ENCODE measurements at places on chromosomes 4 and X.

DNA sequence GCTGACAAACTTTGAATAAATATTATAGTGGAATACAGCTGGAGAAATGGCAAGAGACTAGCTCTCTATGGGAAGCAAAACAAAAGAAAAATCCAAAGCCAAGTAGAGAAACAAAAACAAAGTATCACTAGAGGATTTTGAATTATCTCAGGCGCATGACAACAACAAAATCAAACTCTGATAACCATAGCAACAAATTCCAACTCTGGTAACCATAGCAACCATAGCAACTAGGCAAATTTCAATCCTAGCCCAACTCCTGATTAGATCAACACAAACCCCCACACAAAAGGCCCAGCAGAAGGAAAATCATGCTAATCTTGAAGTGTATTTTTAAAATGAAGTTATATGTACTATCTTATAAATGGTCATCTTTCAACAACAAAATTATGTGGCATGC is 98.4 kb upstream of the MAGEE2 start:
- no peak for DNase-seq

DNA sequence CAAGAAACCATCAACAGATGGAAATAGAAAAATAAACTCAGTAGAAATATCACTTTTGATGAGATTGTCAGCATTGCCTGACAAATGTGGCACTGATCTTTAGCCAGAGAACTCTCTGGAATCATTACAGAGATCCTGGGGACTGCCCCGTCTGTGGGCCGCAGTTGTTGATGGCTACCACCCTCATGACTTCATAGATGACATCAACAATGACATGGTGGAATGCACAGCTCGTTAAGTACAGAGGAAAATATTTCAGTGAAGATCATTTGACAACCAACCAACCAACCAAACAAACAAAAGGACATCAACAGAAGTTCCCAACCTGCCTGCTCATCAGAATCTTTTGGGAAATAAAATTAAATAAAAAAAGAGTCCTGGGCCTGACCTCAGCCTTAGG is 132.6 kb downstream of the UCHL1 start:
- no peak for DNase-seq

DNA sequence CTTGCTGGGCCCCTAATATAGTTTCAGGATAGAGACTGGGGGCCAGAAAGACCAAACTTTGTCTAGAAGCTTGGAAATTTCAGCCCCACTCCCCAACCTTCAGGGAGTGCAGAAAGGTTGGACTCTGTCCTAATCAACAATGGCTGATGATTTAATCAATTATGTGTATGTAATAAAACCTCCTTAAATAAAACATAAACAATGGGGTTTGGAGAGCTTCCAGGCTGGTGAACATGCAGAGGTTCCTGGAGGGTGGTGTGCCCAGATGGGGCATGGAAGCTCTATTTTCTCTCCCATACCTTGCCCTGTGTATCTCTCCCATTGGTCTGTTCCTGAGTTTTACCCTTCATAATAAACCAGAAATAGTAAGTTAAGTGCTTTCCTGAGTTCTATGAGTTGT is 174.2 kb downstream of the GC start:
- no peak for DNase-seq

DNA sequence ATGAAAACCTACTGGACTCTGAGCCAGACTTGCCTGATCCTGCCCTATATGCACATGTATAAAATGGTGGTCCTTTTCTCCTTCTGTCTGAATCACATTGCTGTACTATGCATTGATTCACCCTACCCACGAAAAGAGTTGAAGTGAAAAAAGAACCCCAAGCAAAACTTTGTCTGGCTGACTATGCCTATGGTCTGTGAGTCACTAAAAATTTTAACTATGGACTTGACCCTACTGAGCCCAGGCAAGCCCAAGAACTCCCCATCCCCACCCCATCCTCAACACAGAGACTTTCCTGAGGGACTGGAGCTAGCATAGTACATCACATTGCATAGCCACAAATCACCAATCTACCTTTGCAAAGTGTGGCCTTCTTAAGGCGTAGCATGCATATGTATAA is 116.6 kb upstream of the TENM3 start:
- DNase-seq = no peak

DNA sequence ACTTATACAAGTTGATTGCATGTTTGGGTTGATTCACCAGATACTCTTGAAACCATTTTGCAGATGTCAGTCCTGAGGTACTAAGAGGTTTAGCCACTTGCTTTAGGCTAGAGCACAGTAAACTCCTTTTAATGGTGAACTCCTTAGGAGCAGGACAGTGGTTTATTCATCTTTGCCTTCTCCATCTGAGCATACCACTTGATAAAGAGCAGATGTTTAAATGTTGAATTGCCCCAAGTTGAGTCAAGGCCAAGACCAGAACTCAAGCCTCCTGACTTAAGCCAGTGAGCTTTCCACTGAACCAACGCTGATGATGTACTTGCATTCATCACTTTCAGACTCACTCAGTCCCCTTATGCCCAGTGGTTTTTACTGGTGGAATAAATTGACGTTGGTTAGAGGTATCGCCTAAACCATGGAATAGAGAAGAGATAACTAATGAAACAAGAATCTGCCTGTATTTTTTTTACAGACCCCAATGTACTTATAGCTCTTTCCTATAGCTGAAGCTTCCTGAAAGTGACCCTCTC is 7.5 kb downstream of the DAPP1 start:
- no peak for DNase-seq

DNA sequence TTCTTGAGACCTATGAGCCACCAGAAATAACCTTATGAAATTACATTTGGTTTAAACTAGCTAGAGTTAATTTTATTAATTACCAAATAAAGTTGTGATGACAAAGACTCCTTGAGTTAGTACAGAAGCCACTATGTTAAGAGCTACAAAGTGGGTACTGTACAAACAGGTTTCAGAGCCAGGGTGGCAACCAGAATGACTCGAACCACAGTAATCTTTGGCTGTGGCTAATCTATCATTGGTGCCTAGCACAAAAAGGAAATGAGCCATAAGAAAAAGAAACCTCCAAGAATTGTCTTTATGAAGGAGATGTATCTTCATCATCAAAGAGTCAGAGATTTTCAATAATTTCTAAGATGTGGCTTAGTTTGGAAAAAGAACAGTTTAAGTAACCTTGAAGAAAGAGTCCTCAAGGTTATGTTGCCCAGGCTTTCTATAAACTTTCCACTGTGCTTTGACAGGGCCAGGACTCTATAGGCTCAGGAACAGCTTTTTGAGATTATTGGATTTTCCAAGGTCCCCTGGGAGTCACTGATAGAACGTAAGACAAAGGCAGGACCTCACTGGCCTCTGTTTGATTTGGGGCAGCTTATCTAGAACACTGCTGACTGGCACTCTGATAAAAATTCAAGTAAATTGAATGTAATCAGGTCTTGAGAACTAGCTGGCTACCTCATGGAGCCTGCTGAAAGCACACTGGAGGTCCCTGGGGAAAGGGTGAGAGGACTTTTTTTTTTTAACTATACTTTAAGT is 777.7 kb downstream of the STIM2 start:
- DNase-seq = no peak

GRCh38 chrX:35382966-35383365 is 415.2 kb upstream of the MAGEB16 start:
- no peak for DNase-seq

GRCh38 chr4:113292371-113293042 is 243.1 kb downstream of the ANK2 start:
- DNase-seq = no peak

DNA sequence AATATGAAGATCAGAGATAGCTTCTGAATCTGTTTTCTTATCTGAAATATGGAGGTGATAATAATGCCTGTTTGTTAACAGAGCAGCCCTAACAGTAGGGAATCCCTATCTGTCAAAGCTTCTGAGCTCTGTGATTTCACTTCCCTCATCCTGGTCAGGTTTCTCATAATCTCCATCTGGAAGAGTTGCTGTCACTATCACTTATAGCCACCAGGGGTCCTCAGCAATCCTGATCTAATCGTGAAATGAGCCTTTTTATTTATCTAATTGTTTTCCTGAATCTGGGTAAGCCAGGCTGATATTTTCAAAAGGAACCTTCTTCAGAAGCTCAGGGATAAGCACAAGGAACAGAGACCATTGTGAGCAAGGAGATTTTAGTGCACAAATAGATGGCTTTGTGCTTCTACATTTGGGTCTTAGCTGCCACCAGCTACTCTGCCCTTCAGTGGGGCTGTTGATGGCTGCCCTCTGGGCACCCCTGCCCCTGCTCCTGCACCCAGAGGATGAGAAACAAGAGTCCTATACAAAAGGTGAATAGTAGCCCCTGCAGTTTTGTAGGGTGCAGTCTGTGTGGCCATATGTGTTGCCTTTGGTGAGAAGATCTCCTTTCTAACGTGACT is 196.4 kb upstream of the RADX start:
- DNase-seq = no peak

GRCh38 chr4:93829820-93830687 is 1.5 kb downstream of the ATOH1 start:
- DNase-seq = no peak

GRCh38 chr4:100422894-100423293 is 94.9 kb downstream of the EMCN start:
- DNase-seq = no peak

DNA sequence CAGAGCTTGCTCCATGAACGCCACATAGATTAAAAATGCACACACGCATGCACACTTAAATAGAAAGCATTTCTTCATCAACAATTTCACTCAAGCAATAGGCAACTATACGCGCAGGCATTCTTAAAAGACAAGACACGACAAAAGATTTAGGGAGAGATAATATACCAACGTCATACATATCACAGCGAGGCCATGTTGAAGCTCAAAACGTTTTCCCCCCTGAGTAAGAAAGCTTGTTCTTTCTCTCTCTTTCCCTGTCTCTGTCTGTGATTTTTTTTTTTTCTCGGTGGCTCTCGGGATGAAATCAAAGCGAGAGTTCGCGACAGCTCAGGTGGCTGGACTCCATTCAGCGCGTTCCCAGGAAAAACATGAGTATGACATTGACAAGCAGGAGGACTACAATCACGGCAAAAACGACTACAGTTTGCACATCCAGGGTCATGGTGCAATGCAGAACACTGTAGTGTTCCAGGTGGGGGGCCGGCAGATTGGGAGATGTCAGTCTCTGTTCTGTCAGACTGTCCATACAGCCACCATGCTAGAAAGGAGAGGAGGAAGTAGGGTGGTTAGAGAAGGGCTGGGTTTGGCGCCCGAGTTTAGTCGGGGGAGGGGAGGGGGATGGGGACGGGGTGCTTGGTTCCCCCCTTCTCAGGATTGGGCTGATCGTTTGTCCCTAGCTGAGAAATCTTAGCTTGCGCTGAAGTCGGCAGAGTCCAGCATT is 30.7 kb downstream of the ARHGEF9 start:
- peak; percentile 11 for DNase-seq

GRCh38 chrX:106726485-106727437 is at the start of gene RNF128:
Gene RNF128, plus strand, starts transcription at chrX:106726701. Its CDS starts 213 bp downstream, at chrX:106726914.
- no peak for DNase-seq

GRCh38 chrX:119503484-119503861 is 35.2 kb downstream of the SLC25A5 start:
- DNase-seq = no peak

DNA sequence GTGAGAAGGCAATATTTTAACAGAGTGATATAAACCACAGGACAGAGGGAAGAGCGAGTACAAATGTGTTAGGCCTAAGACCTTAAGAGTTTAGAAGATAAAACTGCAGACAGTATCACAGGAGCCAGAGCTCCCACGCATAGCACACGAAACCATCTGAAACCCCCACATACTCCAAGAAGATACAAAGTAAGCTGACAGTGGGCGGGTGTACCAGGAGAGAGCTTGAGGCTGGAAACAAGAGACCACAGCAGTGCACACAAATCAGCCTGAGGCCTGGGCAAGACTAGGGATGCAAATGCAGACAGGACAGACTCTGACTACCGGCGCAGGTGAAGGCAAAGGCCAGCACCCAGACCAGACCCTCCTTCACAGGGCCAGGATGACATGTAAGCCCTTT is 54.1 kb upstream of the ARHGAP24 start:
- DNase-seq = no peak

- DNase-seq = no peak
These were observed 275.9 kb upstream of the FAM241A start for GRCh38 chr4:111869339-111869738.

DNA sequence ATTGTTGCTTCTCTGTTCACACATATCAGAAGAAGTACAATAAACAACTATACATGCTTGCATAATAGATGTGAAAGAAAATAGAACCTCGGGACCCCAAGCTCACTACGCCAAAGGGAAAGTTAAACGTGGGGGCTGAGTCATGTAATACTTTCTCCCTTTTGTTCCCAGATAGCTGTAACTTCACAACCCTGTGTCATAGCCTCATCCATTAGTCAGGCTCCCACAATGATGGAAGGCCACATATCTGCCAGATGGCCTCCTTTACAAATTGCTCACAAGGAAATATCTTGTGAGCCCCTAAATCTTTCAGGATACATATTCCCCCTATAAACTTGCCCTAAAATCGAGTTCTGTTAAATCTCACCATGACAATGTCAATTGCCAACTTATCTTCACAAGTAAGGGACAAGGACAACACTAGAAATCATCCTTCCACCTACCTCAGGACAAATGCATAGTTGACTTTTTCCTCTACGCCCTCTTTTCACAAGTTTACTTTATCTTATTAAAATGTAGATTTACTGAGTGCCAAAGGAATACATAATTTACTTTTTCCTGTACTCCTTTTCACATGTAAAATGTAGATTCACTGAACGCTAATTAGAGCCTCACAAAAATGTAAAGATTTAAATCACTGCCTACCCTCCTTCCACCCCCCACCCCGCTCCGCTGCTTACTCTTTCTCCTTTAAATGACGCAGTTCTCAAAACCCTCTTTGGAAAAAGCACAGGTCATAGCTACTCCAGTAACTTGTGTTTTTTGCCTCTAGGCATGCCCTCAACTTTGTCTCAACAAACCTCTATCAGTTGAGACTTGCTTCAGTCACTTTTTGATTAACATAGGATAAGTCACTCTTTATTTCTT is 477.1 kb downstream of the DTHD1 start:
- no peak for DNase-seq

DNA sequence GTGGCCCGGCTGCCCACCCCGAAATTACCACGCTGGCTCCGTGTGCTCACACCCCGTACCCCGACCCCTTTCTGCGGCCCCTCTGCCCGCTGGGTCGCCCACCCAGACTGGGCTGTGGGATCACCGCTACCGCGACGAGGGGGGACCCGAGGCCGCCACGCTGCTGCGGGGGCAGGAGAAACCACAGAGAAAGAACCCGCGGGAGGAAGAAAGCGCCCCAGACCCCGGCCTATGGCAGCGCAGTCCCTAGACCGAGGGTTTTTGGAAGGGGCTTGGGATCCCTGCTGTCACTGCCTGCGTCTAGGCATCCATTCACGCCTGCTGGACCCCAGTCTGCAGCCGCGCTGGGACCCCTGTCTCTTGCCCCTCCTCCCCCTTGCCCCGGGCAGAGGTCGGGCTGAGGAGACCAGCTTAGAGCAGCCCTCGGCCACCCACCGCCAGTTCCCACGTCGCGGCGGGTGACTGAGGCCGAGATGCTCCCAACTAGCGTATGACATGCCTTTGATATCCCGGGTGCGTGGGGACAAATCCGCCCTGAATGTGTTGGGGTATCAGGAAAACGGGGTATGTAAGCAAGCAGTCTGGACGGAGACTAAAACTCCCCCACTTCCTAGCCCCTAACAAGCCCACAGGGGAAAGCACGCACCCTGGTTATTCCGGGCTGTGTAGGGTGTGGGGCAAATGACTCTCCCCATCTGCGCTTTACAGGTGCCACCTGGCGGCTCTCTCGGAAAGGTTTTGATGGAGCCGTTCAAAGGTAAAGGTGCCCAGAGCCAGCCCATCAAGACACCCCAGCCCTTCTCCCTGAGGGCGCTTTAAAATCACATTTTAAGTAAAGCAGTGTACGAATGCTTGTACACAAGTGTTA is 862 bp upstream of the INPP4B start:
- peak; percentile 75 for DNase-seq

GRCh38 chr4:98786866-98787265 is 128.5 kb upstream of the TSPAN5 start:
- no peak for DNase-seq

- peak; percentile 34 for DNase-seq
These were observed 105.6 kb downstream of the HNRNPD start for GRCh38 chr4:82268050-82268825.
